ENCODE measurements at places on chromosomes 5 and 9.

GRCh38 chr9:98418578-98419259, 163.3 kb upstream of the TBC1D2 start:
- no peak for DNase-seq

GRCh38 chr5:149640350-149640999, 59.2 kb downstream of the ARHGEF37 start:
- DNase-seq, result no peak

DNA sequence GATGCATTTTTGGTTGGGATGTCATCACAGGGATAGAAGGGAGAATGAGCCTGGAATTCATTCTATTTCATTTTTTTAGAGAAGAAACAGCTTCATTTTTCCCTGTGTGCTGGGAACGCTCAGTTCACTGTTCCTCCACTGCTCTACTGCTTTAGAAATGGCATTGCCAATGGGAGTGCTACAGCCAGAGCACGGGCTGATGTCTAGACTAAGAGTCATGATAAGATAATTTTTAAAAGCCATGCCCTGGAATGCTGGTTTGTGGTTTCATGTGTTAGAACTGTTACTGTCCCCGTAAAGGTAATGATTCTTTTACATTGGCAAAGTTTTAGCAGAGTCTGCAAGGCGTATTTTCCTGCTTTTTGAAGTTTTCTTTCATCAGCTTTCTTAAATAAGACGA, 119.6 kb downstream of the SEMA6A start:
- DNase-seq, result no peak

DNA sequence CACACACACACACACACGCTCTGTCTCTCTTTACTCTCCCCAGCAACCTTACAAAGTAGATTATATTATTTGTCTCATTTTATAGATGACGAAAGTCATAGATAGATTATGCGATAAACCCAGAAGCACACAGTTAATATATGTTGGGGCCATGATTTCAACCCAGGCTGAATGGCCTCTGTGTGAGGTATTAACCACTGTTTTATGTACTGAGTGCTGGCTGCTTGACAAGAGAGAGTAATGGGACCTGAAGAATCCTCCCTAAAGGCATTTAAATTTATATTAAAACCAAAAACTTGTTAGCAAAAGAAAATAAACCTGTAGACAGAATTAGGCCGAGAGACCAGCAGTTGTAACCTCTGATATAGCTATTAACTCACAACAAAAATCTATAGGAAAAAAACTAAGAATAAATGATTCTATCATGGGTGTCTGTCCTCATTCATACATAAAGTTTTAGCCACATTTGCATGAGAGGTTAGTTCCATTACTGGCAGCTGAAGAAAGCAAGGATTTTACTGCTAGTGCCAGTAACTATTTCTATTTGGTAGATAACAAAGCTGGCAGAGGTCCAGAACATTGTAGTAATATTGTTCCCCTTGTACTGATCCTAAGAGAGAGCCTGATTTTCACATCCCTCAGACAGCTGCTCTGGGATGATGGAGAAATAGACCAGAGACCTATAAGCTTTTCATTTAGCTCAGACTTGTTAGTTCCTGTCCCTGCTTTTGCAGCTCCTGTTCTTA, 250.9 kb downstream of the ADGRV1 start:
- no peak for DNase-seq

- DNase-seq, result no peak
Measured at GRCh38 chr5:78060421-78060820, 234.1 kb downstream of the AP3B1 start.

GRCh38 chr5:33153372-33153771, 287.4 kb upstream of the TARS1 start:
- DNase-seq, result no peak

DNA sequence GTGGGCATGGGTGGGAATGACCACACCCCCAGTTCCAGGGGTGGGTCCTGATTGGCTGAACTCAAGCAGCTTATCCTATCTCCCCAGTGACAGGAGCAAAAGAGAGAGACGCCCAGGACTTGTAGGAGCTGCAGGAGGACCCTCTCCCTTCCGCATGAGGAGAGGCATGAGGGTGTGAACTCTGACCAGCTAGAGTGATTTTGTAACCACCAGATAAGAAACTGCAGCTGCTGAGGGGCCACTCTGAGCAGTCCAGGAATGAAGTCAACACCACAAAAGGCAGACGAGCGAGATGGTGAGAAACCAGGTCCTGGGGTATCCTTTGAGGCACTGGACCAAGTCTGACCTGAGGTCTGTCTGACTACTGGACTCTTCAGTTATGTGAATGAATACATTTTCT, 521.9 kb downstream of the BNC2 start:
- no peak for DNase-seq

GRCh38 chr5:116507941-116508655, 66.5 kb downstream of the SEMA6A start:
- no peak for DNase-seq

- no peak for DNase-seq
Measured at GRCh38 chr5:164721656-164722055, 1216.2 kb downstream of the MAT2B start.

- DNase-seq, result no peak
Measured at GRCh38 chr9:121807069-121807822, 155.8 kb downstream of the DAB2IP start.

DNA sequence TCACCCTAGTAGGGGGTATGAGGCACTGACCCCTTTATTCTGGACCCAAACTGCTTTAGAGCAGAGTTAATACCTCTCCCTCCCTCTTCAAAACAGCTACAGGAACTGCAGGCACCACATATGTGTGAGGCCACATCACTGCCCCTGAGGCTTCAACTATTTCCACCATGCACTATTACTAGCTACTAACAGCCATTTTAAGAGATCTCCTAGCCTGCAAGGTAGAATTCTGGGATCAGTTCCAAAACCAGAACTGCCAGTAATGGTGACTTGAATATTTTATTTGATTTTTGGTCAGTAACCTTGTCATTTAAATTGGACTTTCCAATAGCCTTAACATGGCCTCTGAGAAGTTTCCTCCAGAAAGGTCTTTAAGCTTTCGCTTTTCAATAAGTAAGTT, 55.3 kb upstream of the FSD1L start:
- DNase-seq, result no peak

- DNase-seq, result no peak
Measured at GRCh38 chr5:151212406-151212798, 11.5 kb downstream of the CCDC69 start.

- no peak for DNase-seq
Measured at GRCh38 chr9:83291196-83291595, 228.3 kb upstream of the RASEF start.

- no peak for DNase-seq
Measured at GRCh38 chr5:65796751-65797316, 74.8 kb downstream of the NLN start.

DNA sequence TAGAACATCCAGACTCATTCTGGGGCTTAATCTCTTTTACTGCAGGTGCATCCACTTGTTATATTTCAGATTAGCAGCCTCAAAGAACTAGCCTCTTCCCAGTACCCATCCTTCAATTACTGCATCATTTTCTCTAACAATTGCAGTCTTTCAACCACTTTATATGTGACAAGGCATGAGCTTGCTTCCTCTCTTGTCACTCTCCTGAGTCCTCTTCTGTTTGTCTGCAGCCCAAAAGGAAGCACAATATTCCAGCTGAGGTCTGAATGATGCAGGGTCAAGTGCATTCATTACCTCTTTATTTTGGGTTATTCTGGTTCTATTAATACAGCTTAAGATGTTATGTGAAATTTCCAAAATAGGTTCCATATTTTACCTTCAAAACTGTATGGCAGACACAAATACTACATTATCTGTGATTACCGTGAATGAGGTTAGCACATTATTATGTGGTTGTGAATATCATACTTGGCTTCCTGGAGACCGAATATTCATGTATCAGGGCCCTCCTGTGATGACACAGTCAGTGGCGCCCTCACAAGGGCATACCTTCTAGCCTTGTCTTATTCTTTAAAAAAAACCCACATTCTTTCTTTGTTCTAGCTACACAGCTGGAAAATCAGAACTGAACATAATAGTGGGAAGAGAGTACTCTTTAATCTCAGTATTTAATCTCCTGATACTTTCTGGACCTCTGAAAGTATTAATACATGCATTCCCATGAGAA, 323.8 kb downstream of the PDE4D start:
- DNase-seq, result no peak

DNA sequence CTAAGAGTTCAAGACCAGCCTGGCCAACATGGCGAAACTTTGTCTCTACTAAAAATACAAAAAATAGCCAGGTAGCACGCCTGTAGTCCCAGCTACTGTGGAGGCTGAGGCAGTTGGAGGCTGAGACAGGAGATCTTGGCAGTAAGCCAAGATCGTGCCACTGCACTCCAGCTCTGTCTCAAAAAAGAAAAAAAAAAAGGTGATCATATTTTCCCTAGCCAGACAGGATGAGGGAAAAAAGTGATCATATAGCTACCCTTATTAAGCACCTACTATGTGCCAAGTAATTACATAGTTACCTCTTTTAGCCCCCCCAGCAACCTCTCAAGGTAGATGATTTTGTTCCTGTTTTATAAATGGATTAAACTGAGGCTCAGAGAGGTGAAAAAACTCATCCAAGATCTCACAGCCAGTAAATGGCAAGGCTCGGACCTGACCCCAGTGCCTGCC, 18.1 kb upstream of the RPL26L1 start:
- no peak for DNase-seq

DNA sequence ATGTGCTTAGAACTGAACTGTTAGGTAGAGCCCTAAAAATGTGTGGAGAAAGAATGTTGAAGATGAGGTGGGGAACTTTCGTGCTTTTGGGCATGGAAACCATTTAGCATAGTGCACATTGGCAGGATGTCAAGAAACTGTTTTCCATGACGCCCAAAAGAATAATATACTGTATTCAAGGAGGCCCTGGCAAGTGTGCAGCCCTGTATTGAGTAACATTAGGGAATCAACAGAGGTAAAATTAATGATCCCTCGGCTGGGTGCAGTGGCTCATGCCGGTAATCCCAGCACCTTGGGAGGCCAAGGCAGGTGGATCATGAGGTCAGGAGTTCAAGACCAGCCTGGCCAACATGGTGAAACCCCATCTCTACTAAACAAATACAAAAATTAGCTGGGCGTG, 20.9 kb upstream of the PLIN2 start:
- DNase-seq, result no peak

- DNase-seq, result no peak
Measured at GRCh38 chr5:58410441-58410840, 49.4 kb downstream of the PLK2 start.

DNA sequence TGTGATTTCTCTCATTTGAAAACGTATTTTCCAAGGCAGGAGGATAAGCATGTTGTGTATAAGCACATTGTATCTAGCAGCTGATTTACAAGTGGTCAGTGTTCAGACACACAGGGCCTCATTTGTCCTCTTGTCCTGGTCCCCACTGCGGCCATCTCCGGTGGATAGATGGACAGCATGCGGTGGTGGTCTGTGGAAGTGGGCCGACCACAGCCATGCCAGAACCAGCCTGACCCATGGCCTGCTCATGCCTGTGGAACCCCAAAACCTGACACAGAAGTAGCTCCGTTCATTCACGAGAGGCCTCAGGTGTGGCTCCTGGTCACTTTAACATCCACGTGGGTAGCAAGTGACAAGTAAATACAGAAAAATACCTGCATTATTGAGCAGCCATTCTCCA, 14.6 kb downstream of the IRX2 start:
- no peak for DNase-seq

DNA sequence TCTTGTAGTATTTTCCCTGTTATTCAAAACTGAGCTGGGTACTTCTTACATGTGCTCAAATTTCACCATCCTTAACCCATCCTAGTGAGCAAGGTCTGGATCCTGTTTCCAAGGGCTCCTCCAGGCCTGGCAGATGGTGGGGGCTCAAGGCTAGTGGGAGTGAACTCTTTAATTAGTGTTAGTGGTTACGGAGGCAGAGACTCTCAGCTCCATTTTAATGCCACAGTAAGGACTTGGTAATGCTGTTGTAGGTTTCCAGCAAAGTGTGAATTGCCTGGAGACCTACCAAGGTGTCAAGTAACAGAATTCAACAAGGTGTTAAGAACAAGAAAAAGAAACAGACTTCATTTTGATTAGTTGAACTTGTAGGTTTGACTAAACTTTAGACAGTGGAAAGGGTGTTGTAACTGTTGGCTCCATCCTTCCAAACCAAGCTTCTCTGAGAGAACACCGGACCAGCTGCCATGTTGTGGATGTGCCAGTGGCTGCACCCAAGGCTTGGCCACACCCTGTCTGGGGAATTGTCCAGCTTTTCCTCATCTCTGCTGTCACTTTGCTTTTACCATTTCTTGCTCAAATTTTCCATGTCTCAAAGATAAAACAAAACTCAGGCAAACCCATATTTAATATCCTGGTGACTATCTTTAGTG, 98.7 kb downstream of the ADCY2 start:
- DNase-seq, result no peak

DNA sequence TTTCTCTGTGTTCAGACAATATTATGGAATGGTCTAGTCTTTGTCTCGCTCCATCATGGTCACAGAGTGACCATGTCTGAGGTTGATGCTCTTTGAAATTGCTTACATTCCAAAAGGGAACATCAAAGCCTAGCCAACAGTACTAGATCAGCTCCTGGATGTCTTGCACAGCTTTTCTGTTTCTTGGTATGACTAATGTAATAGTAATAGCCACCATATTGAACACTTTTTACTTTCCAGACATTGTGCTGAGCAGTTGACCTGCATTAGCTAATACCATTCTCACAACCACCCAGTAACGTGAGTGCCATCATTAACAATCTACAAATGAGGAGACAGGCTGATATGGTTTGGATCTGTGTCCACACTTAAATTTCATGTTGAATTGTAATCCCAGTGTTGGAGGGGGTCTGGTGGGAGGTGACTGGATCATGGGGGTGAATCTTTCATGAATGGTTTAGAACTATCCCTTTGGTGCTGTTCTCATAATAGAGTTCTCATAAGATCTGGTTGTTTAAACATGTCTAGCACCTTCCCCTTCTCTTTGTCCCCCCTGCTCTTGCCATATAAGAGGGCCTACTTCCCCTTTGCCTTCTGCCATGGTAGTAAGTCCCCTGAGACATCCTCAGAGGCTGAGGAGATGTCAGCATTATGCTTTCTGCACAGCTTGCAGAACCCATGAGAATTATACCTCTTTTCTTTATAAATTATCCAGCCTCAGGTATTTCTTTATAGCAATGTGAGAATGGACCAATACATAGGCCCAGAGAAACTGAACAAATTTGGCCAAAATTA, 577.5 kb upstream of the CLINT1 start:
- DNase-seq, result no peak

- no peak for DNase-seq
Measured at GRCh38 chr9:17319864-17320263, 185.0 kb downstream of the CNTLN start.

GRCh38 chr9:12461763-12462460, 231.3 kb upstream of the TYRP1 start:
- DNase-seq, result no peak

DNA sequence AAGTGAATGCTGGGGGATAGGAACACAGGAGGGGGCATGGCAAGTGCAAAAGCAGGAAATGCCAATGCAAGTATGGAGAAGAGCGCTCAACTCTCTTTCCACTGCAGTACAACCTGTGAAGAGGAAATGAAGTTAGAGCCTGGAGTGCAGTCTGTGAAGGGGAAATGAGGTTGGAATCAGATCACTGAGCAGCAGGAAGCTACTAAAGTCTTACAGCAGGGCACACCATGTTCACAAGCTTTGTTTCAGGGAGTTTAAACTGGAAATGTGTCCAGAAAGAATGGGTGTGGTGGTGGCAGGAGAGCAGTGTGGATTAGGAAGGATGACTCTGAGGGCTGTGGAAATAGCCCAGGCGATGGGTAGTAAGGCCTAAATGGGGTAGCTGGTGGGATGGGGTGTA, 15.4 kb downstream of the ARHGEF37 start:
- DNase-seq, result no peak

- no peak for DNase-seq
Measured at GRCh38 chr9:131838530-131839280, 98.8 kb upstream of the RAPGEF1 start.

Data from nucleus accumbens (tissue), 56 donors.